ENCODE measurements at places on chromosomes 2 and 18. TPM values are rescaled to one million over a fixed set of nuclear protein-coding genes. Genes with fewer than 3 reads are reported as not detected.

The SLC4A5 gene
- total RNA-seq, result 0.38 TPM

The CCDC121 gene
- 3.4 TPM for total RNA-seq

The CFC1 gene
- not detected for total RNA-seq

The TGFA gene
- 17.3 TPM for total RNA-seq

The GBX2 gene
- total RNA-seq, result not detected

The HOXD3 gene
- 5.2 TPM for total RNA-seq

The INO80C gene
- total RNA-seq, result 0.97 TPM

The GALNT14 gene
- 1.4 TPM for total RNA-seq

Data from GM23248 (cell line).